Right cardiac atrium (tissue), 5 donors: ENCODE measurements at places on chromosomes 2 and 18. TPM values are rescaled to one million over a fixed set of nuclear protein-coding genes. Genes with fewer than 3 reads are reported as not detected.
A peak's percentile ranks its signal among the peaks of the same experiment; 100 is the strongest.

DNA sequence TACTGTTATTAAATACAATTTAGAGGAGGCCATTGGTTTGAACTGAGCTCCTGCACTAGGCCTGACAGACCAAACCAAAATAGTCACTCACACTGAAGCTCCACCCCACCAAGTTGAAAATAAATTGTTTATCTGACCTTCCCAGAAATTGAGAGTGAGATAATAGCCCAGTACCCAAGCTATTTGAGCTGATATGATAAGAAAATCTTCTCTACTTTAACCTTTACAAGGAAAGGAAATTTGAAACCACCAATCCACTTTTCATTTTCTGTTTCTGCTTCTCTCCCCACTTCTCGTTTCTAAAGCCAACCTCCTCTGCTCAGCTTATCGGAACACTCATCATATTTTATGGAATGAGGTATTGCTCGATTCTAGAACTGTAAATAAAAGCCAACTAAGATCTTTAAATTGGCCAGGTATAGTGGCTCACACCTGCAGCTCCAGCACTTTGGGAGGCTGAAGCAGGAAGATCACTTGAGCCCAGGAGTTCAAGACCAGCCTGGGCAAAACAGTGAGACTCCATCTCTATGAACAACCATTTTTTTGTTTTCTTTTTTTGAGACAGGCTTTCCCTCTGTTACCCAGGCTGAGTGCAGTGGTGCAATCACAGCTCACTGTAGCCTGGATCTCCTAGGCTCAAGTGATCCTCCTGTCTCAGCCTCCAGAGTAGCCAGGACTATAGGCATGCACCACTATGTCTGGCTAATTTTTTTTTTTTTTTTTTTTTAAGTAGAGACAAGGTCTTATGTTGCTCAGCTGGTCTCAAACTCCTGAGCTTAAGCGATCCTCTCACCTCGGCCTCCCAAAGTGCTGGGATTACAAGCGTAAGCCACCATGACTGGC, 13.3 kb upstream of the GALM start:
- no peak for DNase-seq

- DNase-seq = no peak
Observed at GRCh38 chr2:204705243-204705932, 160.1 kb downstream of the PARD3B start.

GRCh38 chr2:162196638-162197037, 44.6 kb upstream of the GCG start:
- no peak for DNase-seq

GRCh38 chr18:29840089-29840488, 1202.5 kb downstream of the DSC3 start:
- no peak for DNase-seq

GRCh38 chr2:47070920-47071824, 83.9 kb downstream of the STPG4 start:
- peak; percentile 91 for DNase-seq

GRCh38 chr2:232901736-232902578, 31.9 kb downstream of the SNORC start:
- no peak for DNase-seq

DNA sequence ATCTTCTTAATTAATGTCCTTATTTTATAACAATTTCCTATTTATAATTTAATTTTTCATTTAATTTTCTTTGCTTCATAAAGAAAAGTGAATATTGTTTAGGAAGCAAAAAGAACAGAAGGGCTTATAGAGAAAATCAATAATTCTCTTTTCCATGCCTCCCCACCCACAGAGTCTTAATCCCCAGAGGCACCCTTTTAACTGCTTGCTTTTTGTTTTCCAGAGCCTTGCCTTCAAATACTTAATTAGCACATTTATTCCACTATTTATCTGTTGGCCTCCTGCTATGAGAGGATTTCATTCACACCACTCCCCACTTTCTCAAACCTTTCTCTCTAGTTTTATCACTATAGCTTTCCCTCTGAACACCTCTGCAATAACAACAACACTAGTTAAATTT, 373.6 kb downstream of the MBD2 start:
- DNase-seq = no peak

- peak; percentile 77 for DNase-seq
Observed at GRCh38 chr2:25339791-25340180, 1.9 kb downstream of the DNMT3A start.

- no peak for DNase-seq
Observed at GRCh38 chr2:66362701-66363100, 72.2 kb upstream of the MEIS1 start.

DNA sequence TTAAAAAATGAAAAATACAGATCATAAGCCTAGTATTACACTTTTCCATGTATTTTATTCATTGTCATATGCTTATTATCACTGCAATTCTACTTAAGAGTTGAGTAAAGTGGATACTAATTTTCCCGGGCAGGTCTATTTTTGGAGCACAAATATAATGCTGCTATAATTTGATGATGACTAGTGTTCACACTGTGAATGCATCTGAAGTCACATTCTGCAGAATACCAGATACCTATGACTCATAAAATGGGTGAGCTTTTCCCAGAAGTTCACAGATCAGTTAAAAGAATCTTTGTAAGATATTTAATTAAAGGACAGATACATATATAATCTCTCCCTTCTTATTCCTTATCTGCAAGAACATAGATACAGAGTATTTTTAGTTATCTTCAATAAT, 79.8 kb upstream of the MC4R start:
- no peak for DNase-seq

DNA sequence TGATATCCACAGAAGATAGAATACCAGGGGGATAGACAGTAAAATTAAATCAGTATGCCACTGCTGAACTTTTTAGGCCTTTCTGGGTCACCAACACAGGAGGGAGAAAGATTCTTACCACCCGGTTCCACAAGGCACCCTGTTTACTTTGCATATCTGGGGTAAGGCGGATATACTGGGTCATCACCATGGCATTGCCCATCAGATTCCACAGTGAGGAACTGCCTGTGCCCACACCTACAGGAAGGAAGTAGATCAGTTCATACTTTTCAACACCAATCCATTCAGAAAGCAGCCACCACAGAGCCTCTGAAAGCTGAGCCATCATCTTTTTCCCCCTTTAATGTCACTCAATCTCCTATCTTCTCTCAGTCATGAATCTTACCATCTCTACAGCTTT, 2.0 kb downstream of the LMAN2L start:
- DNase-seq = no peak

DNA sequence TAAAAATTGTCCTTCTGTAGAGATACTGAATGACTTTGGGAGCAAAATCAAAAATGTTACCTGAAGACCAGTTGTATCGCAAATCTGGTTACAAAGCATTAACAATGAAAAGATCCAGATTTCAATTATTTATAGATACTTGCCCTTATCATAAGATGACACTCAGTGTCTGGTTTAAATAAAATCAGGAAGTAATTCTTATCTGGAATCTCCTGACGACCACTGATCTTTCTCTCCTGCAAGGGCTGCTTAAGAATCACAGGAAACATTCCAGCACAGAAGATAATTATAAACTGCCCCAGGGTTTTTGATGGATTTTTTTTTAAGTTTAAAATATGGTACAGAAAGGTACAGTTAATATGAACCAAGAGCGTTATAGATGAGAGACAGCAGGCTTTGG, 205.7 kb downstream of the ALK start:
- no peak for DNase-seq

DNA sequence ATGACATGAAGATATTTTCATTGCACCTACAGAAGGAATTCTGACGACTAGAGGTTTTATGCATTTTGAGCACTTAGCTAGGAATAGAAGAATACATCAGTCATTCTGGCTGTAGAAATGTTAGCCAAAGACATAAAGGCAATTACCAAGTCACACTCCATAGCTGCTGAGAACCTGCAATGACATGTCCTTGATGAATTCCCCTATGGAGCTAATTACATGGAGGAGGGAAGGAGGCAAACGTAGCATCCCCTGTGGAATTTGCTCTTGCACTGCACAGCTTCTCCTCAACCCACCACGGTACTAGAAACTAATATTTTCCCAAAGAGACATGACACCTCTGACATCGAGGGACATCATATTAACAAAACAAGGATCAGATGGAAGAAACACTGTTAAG, 174.0 kb upstream of the SESTD1 start:
- DNase-seq = no peak

DNA sequence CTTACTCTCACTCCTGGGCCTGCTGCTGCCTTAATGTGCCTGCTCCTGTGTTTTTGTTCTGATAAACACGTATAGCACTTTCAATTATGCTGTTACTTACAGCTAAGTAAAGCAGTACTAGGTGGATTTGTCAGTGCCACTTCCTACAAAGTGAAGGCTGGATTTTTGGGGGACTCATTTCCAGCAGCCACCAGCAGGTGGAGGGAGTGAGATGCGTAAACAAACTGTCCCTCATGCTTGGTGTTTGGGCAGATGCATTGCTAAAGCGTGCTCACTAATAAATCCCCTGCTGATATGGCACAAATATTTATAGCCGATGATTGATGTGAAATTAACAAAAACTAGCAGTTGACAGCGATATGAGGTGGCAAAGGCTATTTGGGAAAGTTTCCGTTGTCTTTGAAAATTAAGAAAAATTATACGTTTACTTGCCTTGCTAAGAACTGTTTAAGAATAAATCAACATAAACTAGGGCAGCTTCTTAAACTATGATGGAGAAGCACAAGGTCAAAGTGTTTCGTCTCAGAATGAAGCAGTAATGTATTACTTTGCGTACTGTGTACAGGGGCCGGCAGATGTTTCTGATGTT, 101.7 kb downstream of the AGAP1 start:
- peak; percentile 89 for DNase-seq

- DNase-seq = no peak
Observed at GRCh38 chr2:171651667-171652415, 35.4 kb upstream of the DYNC1I2 start.

The VWC2L gene
- not detected for total RNA-seq

The PROKR1 gene
- not detected for total RNA-seq

The SEPTIN10 gene
- 58.8 TPM for total RNA-seq

The RTP5 gene
- not detected for total RNA-seq
